Immature natural killer cell (primary cell): ENCODE measurements at places on chromosomes 5 and 9.
A peak's percentile ranks its signal among the peaks of the same experiment; 100 is the strongest.

- no peak for DNase-seq
Measured at GRCh38 chr9:94150890-94151650, 66.8 kb downstream of the PTPDC1 start.

GRCh38 chr9:11374926-11375325 is 762.1 kb upstream of the PTPRD start:
- DNase-seq = no peak

- DNase-seq = peak; percentile 45
Measured at GRCh38 chr9:3441197-3441816, 84.5 kb downstream of the RFX3 start.

DNA sequence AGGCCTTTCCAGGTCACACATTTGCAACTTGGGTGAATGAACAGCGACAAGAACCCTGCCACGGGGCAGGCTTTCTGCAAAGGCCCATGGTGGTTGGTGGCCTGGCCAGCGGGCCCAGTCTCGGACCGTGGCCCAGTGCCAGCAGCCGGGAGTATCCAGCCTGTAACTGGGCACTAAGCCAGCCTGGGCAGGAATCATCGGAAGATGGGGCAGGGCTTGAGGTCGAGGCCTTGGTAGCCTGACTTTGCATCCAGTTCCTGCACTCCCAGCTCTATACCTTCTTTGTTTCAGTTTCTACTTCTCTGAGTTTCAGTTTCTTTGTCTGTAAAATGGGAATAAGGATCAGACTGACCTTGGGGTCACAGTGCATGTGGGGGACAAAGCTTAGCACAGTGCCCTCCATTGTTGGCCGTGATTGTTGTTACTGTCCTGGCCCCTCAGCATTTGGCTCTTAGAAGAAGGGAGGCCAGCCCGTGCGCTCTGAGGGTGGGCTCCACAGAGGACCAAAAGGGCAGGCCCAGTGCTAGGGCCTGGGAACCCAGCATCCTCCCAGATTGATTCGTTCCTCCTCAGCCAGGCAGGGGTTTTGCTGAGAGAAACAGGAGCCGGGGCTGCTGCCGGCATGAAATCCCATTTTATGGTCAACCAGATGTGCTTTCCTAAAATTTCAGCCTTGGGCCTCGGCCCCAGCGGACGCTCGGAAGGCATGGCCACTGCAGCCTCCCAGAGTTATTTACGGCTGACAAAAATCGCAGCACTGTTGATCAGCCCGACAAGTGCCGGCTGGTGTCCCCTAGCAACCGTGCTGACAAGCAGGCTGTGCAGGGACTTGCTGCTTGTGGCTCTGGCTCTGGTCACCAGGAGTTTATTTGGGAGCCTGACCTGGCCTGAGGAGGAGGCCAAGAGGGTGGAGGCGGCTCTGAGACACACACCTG is 43.6 kb downstream of the JADE2 start:
- DNase-seq = no peak

DNA sequence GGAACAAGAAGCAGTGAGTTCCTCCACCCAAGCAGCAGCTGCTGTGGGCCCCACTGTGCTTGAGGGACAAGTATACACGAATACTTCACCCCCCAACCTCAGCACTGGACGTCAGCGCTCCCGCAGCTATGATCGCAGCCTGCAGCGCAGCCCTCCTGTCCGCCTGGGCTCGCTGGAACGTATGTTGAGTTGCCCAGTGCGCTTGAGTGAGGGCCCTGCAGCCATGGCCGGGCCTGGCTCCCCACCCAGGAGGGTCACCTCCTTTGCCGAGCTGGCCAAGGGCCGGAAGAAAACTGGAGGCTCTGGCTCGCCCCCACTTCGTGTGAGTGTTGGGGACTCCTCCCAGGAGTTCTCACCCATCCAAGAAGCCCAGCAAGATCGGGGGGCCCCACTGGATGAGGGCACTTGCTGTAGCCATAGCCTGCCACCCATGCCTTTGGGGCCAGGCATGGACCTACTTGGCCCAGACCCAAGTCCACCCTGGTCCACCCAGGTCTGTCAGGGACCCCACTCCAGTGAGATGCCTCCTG is 57.1 kb upstream of the TESK1 start:
- DNase-seq = no peak

GRCh38 chr5:35852084-35852734 is 4.5 kb upstream of the IL7R start:
- no peak for DNase-seq

DNA sequence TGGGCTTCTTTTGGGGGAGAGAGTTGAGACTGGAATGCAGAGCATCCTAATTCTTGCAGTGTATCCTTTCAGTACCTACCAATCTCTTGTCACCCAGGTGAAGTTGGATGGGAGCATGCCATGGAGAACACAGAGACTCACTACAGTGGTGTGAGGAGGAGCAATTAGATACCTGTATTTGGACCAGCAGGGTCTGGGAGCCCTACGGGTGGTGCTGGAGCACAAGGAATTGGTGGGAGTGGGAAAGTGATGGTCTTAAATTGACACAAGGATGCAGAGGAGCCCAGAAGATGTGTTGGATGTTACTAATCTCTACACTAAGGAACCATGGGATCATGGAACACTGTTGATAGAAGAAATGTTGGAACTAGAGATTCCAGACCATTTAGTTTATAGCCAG is 212.7 kb downstream of the CHSY3 start:
- no peak for DNase-seq

DNA sequence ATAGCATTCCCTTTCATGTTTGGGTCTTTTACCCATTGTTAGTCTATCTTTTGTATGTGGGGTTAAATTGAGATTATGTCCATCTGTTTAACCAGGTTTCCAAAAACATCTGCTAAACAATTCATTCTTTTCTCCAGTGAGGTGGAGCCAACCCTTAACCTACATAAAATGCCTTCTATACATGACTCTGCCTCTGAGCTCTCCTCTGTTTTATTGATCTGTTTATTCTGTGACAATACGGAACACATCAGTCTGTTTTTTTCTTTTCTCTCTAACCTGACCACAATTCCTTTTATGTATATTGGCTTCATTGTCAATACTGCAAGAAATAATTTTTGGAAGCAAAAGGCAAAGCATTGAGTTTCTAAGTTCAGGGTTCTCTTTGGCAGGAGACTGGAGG is 9.9 kb upstream of the ARL15 start:
- DNase-seq = no peak

DNA sequence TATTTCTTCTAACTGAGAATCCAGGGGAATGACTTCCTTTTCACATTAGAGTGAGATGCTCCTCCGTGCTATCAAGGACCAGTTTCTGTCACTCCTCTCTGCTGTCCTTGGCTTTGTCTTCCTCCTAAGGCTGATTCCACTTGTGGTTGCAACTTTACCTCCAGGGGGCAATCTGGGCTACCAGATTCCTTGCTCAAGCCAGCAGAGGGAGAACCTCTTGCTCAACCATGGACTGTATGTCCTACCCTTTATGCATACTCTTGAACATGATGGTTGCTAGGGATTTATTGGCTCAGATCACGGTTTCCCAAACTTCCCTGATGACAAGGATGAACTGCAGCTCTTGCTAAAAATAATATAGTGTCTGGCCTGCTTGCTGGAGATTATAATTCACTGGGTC is 24.0 kb downstream of the NNT start:
- no peak for DNase-seq

GRCh38 chr5:62093976-62094375 is 212.0 kb upstream of the KIF2A start:
- DNase-seq = no peak

- DNase-seq = no peak
Measured at GRCh38 chr5:123147128-123147715, 58.2 kb downstream of the PRDM6 start.

DNA sequence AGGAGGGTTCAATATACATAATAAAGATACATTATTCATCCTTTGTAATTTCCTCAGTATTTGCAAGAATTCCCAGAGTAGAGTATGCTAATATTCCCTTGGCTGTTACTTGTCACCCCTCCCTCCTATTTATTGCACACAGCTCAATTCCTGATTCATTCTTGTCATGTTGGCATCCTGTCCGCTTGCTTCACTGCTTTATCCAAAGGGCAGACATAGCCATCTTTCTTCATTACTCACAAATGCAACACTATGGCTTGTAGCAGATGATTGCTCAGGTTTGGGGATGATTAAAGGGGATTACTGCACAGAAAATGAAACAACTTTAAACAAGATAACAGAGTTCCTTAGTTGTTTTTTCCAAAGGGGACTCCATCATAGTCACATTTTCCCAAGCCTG is 1.2 kb upstream of the IL33 start:
- no peak for DNase-seq

- no peak for DNase-seq
Measured at GRCh38 chr5:124919747-124920525, 173.5 kb upstream of the ZNF608 start.

DNA sequence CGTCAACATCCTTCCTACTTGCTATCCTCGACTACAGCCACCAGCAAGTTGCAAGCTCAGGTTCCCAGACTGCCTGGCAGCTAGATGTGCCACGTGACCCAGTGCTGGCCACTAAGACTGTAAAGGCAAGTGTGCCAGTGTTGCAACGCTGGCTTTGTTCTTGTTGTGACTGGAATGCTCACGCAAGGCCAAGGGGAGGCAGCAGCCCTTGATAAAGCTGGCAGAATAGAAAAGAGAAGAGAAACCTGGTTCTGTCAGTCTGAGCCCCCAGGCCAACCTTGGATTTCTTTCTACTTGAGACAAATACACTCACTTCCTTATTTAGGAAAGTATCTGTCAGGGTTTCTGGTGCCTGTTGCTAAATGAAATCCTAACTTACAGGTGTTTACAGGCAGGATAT is 113.0 kb downstream of the KLHL3 start:
- DNase-seq = no peak

GRCh38 chr9:97761056-97761598 is 64.0 kb upstream of the XPA start:
- DNase-seq = no peak

DNA sequence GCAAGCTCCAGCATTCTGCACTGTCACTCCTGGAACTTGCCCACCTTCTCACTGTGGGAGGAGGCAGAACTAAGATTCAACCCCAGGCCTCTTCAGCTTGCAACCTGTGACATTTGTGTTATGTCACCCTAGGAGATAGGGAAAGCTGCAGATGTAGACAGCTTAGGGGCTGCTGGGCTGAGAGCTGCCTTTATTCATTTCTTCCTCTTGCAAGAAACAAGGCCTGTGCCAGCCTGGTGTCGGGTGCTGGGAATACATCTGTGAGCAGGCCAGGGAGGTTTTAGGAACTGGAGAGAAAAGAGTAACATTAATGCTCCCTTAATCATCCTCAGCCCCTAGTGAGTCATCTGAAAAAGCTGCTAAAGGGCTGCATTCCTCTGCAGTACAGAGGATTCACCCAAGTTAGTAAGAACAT is 101.8 kb downstream of the FGF18 start:
- DNase-seq = no peak

DNA sequence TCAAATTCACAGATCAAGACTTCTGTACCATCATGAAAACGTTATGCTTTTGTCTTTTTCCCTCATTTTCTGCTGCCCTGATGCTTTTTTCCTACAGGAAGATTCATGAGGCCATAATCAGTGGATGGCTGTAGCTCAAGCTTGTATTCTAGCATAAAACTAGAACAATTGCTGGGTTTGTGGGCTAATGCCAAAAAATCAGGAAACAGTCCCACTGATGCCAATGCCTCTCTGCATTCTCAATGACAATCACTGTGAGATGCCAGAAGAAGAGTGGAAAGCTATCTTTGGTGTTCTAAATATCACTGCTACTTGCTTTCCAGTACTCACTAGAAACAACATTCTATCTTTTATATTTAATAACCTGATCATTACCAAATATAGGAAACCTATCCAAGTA is 33.3 kb upstream of the FAM170A start:
- DNase-seq = no peak

DNA sequence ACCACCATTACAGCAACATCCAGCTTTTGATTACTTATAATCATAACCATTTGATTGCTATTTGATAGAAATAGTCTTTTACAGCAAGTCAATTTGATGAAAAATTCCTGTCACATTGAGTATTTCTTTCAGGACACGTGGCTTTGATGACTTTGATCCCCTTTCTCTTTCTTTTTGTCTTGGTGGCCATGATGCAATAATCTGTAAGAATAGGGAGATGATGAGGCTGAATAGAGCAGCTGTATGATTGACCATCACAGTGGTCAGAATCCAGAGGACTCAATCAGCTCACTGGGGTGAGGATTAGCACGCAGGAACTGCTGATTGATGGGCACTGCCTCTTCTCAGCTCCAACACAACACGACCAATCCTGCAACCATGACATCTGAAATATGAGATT is 262.7 kb downstream of the PARP8 start:
- no peak for DNase-seq

DNA sequence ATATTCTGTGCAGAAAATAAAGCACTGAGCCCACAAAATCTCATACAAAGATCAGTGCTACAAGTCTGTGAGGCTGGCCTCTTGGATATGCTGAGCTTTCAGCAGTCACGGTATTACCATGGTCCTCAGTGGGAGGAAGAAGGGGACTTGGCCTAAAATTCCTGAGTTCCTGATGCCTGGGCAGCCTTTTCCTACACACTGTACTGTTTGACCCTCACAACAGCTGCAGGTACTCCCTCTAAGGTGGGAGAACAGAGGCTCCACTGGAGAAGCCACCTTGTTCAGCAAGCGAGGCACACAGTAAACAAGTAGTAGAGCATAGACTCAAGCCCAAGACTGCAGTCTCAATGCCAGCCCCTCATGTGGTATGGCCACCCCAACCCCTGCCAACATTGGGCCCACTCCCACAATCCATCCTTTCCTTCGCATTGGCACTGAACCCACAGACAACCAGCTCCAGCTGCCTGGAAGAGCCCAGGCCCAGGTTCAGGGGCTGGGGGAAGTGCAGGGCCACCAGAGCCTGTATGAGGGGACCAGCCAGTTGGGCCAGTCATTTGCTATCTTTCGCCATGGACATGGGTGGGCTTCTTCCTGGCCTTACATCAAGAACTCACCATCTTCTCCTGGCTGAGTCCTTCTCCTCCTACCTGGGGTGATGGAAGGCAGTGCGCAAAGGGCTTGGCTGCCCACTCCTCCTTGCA is 14.3 kb downstream of the ACSL6 start:
- DNase-seq = no peak

DNA sequence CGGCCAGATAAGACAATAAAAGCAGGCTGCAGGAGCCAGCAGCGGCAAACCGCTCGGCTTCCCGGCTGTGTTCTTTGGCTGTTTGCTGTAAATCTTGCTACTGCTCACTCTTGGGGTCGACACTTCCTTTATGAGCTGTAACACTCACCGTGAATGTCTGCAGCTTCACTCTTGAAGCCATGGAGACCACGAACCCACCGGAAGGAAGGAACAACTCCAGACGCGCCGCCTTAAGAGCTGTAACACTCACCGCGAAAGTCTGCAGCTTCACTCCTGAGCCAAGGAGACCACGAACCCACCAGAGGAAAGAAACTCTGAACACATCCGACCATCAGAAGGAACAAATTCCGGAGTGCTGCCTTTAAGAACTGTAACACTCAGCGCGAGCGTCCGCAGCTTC is 451.7 kb downstream of the AGTPBP1 start:
- peak; percentile 80 for DNase-seq
